Activated T-cell treated with anti-CD3 and anti-CD28 coated beads, Interleukin-2, amount 50 U/mL, for 48 hours (primary cell): ENCODE measurements at places on chromosomes 16 and 17.

- DNase-seq: no peak
Measured at GRCh38 chr17:8029121-8029520, 9.7 kb upstream of the ALOX15B start.

DNA sequence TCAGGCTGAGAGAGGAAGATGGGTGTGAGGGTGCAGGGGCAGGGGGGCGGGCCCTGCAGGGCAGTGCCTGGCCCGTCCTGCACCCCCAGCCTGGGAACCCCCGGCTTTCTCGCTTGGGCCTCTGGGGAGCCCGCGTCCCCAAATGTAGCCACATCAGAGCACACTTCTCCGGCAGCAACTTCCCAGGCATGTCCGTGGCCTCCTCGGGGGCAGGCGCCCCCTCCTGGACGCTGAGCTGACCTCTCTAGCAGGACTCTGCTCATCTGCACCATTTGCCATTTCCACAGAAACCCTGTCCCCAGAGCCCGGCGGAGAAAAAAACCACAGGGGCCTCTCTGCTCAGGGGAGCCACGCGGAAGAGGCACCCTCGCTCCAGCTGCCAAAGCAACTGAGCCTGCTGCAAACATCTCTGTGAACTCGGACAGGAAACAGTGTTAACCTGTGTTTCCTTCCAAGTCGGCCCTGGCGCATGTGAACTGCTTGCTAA is 63.4 kb downstream of the KLHDC4 start:
- peak; percentile 75 for DNase-seq

GRCh38 chr17:5361426-5361825 is 58.0 kb downstream of the NUP88 start:
- DNase-seq: no peak

DNA sequence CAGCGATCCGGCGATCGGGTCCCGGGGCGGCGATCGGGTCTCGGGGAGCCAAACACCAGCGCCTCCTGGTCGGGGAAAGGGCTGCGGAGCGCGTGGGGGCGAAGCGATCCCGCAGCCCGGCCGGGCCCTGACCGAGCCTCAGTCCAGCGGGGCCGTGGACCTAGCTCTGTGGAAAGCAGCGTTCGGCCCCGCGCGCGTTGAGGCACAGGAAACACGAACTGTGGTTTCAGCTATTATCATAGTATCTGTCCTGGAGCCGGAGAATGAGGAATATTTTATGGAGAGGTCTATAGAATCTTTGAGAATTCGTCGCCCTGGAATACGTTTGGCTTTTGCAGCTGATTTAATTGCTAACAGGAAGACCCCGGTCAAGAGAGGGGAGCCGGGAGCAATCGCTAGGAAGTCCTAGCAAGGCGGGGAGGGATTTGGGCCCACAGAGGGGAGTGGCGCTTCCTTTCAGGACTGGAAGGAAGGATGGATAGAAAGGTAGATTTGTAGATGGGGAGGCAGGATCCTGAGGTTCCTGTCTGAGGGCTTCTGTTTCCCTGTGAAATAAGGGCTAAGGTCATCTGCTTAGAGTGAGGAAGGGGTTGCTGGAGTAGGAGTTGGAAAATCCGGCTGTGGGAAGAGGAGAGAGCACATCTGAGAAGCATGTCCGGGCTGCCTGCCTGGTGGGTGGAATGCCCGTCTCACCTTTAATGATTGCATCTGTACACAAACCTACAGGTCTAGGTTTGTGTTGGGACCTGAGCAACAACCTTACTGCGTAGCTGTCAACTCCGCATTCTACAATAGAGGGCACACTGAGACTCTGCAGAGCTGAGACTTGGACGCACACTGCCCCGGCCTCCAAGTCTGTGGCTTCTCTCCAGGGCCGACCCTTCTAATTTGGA is 770 bp downstream of the CCNF start:
- DNase-seq: no peak

GRCh38 chr16:17939723-17940122 is 396.8 kb downstream of the NPIPA8 start:
- DNase-seq: no peak

GRCh38 chr16:54287131-54288029 is 793 bp upstream of the IRX3 start:
- DNase-seq: peak; percentile 23
